ENCODE measurements at places on chromosomes 5 and 9.

- DNase-seq: no peak
These were observed 46.1 kb downstream of the DCP2 start for GRCh38 chr5:113022661-113023060.

- DNase-seq: no peak
These were observed 670.1 kb upstream of the CDH9 start for GRCh38 chr5:27708534-27708933.

DNA sequence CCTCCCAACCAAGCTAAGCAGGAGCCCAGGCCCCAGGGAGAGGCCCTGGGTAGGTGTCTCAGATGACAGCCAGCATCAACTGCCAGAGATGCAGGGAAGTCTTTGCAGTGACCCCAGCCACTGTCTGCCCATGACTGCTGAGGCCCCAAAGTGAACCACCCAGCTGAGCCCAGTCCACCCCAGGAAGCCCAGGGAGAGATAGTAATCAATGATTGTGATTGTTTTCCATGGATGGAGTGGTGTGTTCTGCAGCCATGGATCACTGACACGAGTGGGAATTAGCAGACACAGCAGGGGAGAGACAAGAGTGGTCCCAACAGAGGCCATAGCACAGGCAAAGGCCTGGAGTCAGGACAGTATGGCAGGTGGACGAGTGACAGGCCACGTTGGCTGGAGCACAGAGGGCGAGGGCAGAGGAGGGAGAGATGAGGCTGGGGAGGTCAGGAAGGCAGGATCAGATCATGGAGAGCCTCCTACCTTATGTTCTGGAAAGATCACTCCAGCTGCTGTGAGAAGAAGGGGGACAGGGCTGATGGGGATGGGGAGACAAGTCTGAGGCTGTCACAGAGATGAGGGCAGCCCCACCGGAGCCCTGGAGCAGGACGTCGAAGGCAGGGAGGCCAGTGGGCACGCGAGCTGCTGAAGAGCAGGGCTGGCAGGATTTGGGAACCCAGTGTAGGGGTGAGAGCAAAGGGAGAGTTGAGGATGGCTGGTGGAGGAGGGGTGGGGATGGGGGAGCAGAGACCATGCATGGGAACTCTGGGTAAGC is 14.5 kb downstream of the ABO start:
- DNase-seq: no peak

- no peak for DNase-seq
These were observed 70.0 kb downstream of the GLDC start for GRCh38 chr9:6575324-6576034.
